Occipital lobe (tissue), 3 donors: ENCODE measurements at places on chromosomes 12 and 14.

- no peak for DNase-seq
These were observed 23.0 kb upstream of the GPR132 start for GRCh38 chr14:105087963-105088811.

DNA sequence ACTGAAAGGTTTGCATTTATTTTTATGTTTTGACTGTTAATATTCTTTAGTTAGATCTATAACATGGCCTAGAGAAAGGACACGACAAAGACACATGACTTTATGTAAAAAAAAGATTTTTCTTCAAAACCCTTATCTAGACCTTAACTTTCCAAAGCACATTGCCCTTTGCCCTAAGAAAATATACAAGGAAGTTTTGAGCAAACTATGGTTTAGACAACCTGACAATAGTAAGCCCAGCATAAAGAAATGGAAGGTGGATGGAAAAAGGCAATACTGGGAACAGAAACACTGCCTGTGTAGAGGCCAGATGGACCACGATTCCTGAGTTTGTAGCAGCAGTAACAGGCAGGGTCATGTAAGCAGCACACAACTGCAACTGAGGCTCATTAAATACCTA lies 724.0 kb downstream of the GALC start:
- no peak for DNase-seq

DNA sequence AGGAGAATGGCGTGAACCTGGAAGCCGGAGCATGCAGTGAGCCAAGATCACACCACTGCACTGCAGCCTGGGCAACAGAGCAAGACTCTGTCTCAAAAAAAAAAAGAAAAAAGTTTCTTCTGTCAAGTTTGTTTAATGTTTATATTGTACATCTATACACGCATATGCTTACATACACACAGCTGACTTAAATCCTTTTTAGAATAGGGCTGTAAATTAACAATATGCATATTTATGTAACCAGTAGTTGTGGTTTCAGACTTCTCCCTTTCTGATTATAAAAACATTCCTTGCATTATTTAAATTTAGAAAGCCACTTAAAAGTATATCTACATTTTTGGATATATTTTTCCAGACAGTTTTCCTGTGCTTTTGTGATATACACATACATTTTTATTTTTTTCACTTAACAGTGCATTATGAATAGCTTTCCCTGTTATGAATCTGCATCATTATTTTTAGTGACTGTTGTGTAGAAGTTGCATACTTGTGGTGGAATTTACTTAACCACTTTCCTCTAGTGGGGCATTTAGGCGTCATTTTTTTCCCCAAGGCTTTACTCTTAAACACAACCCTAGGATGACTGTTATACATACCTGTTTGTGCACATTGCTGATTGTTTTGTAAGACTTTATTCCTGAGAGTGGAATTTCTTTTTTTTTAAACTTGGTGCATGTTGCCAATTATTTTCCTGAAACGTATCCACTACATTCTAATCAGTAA lies 29.4 kb downstream of the POLR3B start:
- DNase-seq, result no peak

GRCh38 chr12:120784804-120785203 lies 59.2 kb downstream of the ACADS start:
- DNase-seq, result no peak

- no peak for DNase-seq
These were observed 56.0 kb downstream of the RASSF3 start for GRCh38 chr12:64666054-64666914.

DNA sequence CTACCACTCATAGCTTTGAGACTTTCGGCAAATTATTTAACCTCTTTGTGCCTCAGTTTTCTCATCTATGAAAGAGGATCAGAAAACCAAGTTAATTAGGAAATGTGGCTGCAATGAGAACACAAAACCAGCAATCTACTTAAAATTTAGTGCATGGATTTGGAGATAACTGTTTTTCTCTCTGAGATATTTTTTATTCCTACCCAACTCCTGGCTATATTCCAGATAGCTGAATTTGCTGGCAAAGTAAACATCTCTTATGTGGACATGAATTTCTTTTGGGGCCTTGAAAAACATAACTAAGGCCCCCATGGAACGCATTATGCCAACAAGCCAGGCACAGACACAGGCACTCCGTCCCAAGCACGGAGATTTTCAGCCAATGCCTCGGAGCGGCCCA lies 53.4 kb upstream of the FOXN3 start:
- no peak for DNase-seq

DNA sequence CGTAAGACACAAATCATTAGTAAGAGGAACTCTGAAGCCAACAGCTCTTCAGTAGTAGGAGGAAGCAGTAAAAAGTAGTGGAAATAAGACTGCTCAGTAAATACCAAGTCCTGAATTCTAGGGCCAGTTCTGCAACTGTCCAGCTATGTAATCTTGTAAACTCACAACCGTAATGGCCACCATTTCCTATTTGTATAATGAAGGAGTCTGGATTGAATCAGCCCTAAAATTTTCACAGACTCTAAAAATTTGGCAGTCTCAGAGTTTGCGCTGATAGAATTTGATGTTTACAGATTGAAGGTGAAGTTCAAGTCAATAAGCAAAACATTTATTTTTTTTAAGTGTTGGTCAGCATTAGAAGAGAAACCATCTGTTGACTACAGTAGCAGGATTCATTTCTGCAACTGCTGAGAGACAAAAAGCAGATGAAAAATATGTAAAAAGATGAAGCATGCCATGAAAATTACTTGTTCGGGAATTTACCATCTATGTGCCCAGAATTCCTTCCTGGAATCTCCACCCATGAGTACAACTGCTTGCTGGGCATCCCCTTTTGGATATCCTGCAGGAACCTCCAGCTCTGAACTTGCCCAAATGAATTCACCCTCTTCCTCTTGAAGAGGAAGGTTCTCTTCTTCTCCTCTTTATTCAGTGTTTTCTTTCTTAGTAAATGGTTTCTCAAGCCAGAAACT lies 47.5 kb downstream of the GALNT4 start:
- no peak for DNase-seq

DNA sequence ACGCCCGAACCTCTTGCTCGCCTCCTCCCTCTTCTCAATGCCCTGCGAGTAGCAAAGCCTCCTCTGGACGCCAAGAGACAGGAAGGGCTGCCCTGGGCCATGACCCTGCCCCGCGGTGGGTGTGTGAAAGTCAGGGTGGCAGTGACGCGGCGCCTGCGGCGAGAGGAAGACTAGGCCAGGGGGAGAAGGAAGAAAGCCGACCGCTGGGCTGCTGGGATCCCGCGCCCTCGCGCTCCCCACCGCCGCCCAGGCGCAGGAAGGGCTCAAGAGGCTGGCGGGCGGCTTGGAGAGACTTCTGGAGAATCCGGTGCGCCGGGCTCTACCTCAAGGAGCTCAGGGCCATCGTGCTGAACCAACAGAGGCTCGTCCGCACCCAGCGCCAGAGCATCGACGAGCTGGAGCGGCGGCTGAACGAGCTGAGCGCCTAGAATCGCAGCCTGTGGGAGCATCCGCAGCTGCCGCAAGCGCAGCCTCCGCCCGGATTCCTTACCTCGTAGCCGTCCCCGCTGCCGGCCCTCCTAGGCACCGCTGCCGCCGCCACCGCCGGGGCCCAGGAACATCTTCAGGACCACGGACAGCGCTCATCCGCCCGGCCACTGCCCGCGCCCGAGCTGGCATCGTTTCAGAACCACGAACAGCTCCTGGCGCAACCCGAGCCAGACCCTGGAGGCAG lies 105.0 kb upstream of the PRB2 start:
- DNase-seq, result peak; percentile 54

- peak; percentile 41 for DNase-seq
These were observed 808 bp downstream of the ITPR2 start for GRCh38 chr12:26831951-26832821.

DNA sequence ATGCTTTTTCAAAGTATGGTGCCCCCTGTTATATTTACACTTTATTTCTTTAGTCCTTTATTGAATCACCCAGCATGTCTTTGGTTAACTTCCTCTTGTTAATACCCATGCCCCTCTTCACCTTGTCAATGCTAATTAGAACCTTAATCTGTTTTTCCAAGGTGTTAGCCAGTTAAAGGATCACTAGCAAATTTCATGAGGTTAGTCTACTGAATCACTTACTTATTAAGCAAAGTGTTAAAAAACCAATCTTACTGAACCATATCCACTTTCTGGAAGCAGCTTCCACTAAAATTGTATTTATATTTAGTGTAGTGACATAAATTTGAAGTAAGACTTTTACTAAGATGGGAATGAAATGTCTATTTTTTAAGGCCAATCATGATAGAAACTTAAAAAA lies 27.9 kb downstream of the TAOK3 start:
- DNase-seq, result no peak
